Astrocyte (in vitro differentiated cells and primary cell): ENCODE measurements at places on chromosomes 3 and 15.

DNA sequence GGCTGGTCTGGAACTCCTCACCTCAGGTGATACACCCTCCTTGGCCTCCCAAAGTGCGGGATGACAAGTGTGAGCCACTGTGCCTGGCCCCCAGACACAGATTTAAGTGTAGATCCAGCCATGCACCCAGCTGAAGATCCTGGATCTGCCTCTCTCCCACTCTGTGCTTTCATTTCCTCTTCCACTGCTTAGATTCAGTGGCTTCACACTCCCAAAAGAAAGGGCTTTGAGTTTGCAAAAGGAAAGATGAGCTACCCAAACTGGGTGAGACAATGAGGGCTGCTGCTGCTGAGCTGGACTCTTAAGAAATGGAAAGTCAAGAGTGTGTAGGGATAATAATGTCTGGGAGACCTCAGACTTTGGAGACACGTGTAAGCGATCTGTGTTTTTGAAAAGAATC lies 45.5 kb downstream of the ISG20 start:
- DNase-seq: no peak

GRCh38 chr3:188527389-188527788 lies 373.4 kb downstream of the LPP start:
- DNase-seq: no peak

DNA sequence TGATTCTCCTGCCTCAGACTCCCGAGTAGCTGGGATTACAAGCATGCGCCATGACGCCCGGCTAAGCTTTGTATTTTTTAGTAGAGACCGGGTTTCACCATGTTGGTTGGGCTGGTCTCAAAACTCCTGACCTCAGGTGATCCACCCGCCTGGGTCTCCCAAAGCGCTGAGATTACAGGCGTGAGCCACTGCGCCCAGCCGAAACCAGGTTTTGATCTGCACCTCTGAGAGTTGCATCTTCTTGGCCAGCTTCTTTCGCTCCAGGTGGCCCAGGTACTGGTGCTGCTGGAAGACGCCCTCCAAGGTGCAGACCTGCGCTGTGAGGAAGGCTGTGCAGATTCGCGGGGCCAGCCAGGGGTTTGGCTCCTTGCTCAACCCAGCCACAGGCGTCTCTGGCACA lies 275.4 kb upstream of the LRRC3B start:
- no peak for DNase-seq

DNA sequence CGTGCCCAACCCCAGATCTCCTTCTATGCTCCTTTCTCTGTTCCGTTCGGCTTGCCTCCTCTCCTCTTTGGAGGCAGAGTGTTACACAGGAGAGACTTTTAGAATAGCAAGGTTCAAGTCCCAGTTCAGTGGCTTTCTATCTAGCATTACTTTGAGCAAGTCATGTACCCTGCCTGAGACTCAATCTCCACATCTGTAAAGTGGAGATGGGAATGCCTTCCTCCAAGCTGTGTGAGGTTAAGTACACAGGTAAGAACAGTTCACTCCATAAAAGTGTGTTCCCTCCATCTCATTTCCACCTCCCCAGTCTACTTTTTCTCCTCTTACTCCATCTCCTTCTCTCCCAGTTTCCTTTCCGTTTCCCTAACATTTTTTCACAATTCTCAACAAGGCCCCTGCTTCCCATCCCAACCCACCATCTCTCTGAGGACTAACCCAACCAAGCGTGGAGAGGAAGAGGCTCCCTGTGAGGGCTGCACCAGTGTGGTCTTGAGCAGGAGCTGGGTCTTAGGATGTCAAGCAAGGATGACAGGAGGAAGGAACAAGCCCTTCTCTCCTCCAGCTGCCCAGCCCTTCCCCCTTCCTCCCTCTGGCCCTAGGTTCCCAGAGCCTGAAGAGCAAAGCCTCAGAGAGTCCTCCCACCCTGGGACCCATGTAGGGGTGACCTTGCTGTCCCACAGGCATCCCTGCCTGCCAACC lies 6.4 kb downstream of the ATP8B4 start:
- no peak for DNase-seq

- no peak for DNase-seq
Observed at GRCh38 chr15:38019066-38019465, 84.6 kb downstream of the TMCO5A start.

- DNase-seq: no peak
Observed at GRCh38 chr15:28876131-28876844, 9.5 kb upstream of the APBA2 start.

- peak; percentile 85 for DNase-seq
Observed at GRCh38 chr3:89360156-89360555, 252.7 kb downstream of the EPHA3 start.
